ENCODE measurements at places on chromosomes 4 and X.
A peak's percentile ranks its signal among the peaks of the same experiment; 100 is the strongest.

DNA sequence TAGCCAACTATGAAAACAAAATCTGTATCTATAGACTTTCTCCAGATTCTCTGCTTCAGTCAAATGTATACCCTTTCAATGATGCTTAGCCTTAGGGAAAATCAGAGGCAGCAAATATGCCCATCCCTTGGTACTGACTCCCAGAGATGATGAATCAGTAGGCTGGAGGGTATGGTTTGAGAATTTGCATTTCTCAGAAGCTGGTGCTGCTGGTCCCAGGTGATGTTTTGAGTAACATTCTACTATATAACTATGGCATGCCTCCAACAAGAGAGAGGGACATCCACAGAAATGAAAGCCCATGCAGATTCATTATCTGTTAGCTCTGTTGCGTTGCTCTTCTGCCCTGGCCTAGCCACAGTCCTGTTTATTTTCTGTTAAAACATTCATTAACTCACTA, 13.6 kb downstream of the TNIP3 start:
- DNase-seq = no peak
- no peak overlapping the region for H3K27ac ChIP-seq
- no peaks in the 10 kb centered on the region for H3K27me3 ChIP-seq
- H3K4me1 ChIP-seq = peaks cover 31% of the 10 kb centered on the region

- H3K27ac ChIP-seq = no peak overlapping the region
- no peaks in the 10 kb centered on the region for H3K36me3 ChIP-seq
- DNase-seq = no peak
These were observed 314.7 kb downstream of the LDB2 start for GRCh38 chr4:16583764-16584163.

- DNase-seq = no peak
- H3K4me3 ChIP-seq = no peak overlapping the region
- H3K36me3 ChIP-seq = no peaks in the 10 kb centered on the region
- H3K27ac ChIP-seq = no peak overlapping the region
These were observed 46.1 kb downstream of the CNOT6L start for GRCh38 chr4:77773101-77773500.

GRCh38 chr4:138473339-138473738, 231.2 kb upstream of the SLC7A11 start:
- no peak overlapping the region for H3K27ac ChIP-seq
- no peak for DNase-seq
- no peaks in the 10 kb centered on the region for H3K4me1 ChIP-seq
- no peaks in the 10 kb centered on the region for H3K36me3 ChIP-seq
- no peak overlapping the region for H3K4me3 ChIP-seq
- no peaks in the 10 kb centered on the region for H3K27me3 ChIP-seq

- peak overlapping the region; percentile 32 for H3K27ac ChIP-seq
- no peaks in the 10 kb centered on the region for H3K36me3 ChIP-seq
- H3K4me1 ChIP-seq = peaks cover 20% of the 10 kb centered on the region
- H3K27me3 ChIP-seq = no peaks in the 10 kb centered on the region
- H3K4me3 ChIP-seq = no peak overlapping the region
- peak; percentile 66 for DNase-seq
These were observed 213.8 kb upstream of the FGF13 start for GRCh38 chrX:138925330-138925729.

DNA sequence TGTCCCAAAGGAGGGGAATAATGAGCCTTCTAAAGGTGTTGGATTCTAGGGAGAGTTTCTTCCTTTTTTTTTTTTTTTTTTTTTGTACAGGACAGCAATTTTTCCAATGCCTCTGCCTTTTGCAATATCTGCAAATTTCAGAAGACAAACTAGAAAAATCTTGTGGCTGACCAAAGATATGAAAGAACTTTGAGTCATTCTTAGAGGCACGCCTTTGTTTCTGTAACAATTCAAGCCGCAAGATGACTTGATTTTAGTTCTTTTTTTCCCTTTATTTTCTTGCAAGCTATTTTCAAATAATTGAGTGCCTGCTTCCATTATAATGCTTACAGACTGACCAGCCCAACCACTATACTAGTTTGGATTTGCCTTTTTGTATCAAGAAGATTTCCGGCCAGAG, 47.6 kb upstream of the UXT start:
- no peaks in the 10 kb centered on the region for H3K4me1 ChIP-seq
- no peaks in the 10 kb centered on the region for H3K36me3 ChIP-seq
- DNase-seq = no peak
- no peak overlapping the region for H3K27ac ChIP-seq
- no peak overlapping the region for H3K4me3 ChIP-seq

DNA sequence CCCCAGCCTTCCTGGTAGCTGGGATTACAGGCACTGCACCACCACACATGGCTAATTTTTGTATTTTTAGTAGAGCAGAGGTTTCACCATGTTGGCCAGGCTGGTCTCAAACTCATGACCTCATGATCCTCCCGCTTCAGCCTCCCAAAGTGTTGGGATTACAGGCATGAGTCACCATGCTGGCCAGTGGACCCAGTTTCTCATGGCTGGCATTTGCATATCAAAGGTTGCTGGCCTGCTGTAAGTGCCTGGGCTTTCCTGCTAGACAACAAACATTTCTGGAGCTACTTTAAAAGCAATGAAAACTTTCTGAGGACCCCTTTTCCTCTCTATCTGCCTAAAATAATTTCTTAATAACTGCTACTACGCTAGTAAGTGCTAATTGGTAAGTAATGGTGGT, 228.2 kb downstream of the PCDH10 start:
- H3K27me3 ChIP-seq = no peaks in the 10 kb centered on the region
- no peaks in the 10 kb centered on the region for H3K36me3 ChIP-seq
- H3K27ac ChIP-seq = no peak overlapping the region
- H3K4me1 ChIP-seq = no peaks in the 10 kb centered on the region
- no peak overlapping the region for H3K4me3 ChIP-seq
- DNase-seq = no peak

- H3K27ac ChIP-seq = no peak overlapping the region
- no peak for DNase-seq
- no peaks in the 10 kb centered on the region for H3K4me1 ChIP-seq
- no peaks in the 10 kb centered on the region for H3K36me3 ChIP-seq
These were observed 126.8 kb upstream of the CXorf66 start for GRCh38 chrX:140092121-140092520.

GRCh38 chr4:140052050-140052449, 101.9 kb downstream of the MAML3 start:
- H3K27ac ChIP-seq = no peak overlapping the region
- no peak overlapping the region for H3K4me3 ChIP-seq
- DNase-seq = peak; percentile 47
- H3K27me3 ChIP-seq = no peaks in the 10 kb centered on the region

DNA sequence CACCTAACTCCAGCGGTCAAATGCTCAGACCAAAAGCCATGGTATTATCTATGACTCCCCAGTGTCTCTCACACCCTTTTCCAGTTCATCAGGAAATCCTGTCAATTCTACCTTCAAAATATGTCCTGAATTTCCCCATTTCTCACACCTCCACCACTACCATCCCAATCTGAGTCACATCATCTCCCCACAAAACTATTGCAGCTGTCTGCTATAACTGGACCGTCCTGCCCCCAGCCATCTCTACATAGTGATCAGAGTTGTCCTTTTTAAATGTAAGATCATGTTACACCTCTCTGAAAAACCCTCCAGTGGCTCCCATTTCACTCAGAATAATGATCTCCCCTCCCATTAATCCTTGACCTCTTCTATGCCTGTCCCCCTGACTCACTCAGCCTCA, 6.8 kb upstream of the ODAPH start:
- no peak overlapping the region for H3K4me3 ChIP-seq
- H3K4me1 ChIP-seq = no peaks in the 10 kb centered on the region
- no peaks in the 10 kb centered on the region for H3K27me3 ChIP-seq

GRCh38 chr4:172393220-172393619, 580.0 kb downstream of the GALNTL6 start:
- no peaks in the 10 kb centered on the region for H3K27me3 ChIP-seq
- no peaks in the 10 kb centered on the region for H3K4me1 ChIP-seq
- no peak for DNase-seq
- H3K27ac ChIP-seq = no peak overlapping the region

DNA sequence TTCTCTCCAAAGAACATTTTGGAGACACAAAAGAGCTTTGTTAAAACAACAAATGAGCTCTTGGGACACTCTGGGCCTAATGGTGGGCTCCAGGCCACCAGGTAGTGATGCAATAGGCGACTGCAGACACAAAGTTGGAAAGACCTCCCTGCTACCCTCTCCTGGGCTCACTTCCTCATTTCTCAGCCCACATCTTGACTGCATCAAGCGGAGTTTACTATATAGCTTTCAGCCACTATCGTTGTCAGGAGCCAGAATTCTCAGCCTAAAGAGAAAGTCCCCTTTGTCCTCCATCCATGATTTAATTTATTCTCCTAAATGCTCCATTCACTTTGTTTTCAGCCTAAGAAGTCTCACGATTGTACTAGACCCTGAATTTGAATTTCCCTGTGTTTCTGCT, 114.9 kb downstream of the EFHC2 start:
- H3K27ac ChIP-seq = no peak overlapping the region
- no peaks in the 10 kb centered on the region for H3K27me3 ChIP-seq
- H3K36me3 ChIP-seq = no peaks in the 10 kb centered on the region
- H3K4me3 ChIP-seq = no peak overlapping the region

DNA sequence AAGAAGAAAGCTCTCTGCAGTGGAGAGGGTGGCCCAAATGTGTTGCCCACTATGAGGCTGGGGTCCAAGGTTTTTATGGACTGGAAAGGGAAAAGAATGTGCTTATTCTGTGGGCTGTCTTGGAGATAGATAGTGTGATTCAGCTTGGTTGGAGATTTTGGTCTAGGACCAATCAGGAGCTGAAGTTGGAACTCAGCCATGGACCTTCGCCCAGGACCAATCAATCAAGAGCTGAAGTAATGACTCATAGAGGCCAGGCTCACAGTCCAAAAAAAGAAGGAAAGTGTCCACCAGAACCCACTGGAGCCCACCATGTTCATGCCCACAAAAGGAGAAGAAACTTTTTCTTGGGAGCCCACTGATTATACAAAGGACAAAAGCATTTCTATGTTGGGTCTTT, 369.5 kb downstream of the UBE2NL start:
- no peaks in the 10 kb centered on the region for H3K27me3 ChIP-seq
- H3K4me3 ChIP-seq = no peak overlapping the region
- DNase-seq = no peak
- no peak overlapping the region for H3K27ac ChIP-seq
- H3K36me3 ChIP-seq = no peaks in the 10 kb centered on the region
- no peaks in the 10 kb centered on the region for H3K4me1 ChIP-seq

DNA sequence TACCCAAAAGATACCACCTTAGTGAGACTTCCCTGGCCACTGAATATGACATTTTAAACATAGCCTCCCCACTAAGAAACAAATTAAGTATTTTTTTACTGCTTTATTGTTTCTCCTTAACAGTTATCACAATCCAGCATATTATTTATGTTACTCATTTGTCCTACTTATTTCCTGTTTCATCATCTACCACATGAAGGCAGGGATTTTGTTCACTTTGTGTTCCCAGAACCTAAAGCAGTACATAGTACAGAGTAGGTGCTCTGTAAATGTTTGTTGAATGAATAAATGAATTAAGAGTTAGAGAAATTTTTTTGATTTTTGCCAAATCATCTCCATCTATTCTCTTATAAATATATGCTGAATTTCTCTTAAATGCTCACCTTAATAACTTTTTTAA, 318.4 kb upstream of the GIMD1 start:
- H3K4me3 ChIP-seq = no peak overlapping the region
- no peaks in the 10 kb centered on the region for H3K27me3 ChIP-seq
- no peak for DNase-seq
- no peaks in the 10 kb centered on the region for H3K36me3 ChIP-seq
- H3K27ac ChIP-seq = no peak overlapping the region

GRCh38 chr4:21512353-21512752, 436.2 kb downstream of the KCNIP4 start:
- H3K27me3 ChIP-seq = no peaks in the 10 kb centered on the region
- no peaks in the 10 kb centered on the region for H3K4me1 ChIP-seq
- DNase-seq = peak; percentile 48
- no peak overlapping the region for H3K27ac ChIP-seq
- H3K4me3 ChIP-seq = no peak overlapping the region
- no peaks in the 10 kb centered on the region for H3K36me3 ChIP-seq

GRCh38 chrX:38233891-38234667, 13.4 kb upstream of the SRPX start:
- no peak overlapping the region for H3K27ac ChIP-seq
- no peak overlapping the region for H3K4me3 ChIP-seq
- H3K27me3 ChIP-seq = no peaks in the 10 kb centered on the region

- no peak overlapping the region for H3K4me3 ChIP-seq
- DNase-seq = peak; percentile 80
- no peaks in the 10 kb centered on the region for H3K36me3 ChIP-seq
- H3K4me1 ChIP-seq = peaks cover 4% of the 10 kb centered on the region
These were observed 56.0 kb downstream of the SPRY1 start for GRCh38 chr4:123452616-123453015.

DNA sequence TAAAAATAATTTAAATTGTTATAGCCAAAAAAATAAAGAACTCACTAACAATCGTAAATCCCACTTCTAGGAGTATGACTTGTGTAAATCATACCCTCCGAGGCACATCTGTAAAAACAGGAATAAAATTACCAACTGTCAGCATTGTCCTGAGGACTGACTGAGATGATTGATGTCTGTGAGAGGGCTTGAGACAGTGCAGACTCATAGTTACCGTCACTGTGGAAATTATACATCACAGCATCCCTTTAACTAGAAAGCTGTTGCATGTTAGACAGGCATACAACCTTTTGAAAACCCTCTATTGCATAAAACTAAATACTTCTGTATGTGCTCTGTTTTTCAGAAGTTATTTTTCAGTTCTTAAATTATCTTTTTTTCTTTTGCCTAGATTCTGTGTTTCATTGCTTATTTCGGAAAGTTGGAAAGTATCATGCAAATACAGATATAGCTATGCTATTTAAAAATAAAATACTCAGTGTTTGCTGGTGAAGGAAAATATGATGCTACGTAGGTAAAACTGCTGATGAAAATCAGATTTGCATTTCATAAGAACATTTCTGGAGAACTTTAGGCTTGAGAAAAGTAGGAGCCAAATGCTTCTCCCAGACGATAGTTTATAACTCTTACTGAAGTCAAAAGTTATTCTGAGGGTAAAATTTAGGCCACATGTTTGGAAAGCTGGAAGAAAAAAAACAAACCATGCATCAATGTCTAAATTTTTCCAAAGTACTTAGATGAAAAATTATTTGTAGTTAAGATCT, 13.6 kb upstream of the RBPJ start:
- DNase-seq = no peak
- H3K27ac ChIP-seq = no peak overlapping the region
- H3K4me3 ChIP-seq = no peak overlapping the region
- no peaks in the 10 kb centered on the region for H3K4me1 ChIP-seq
- H3K36me3 ChIP-seq = no peaks in the 10 kb centered on the region

DNA sequence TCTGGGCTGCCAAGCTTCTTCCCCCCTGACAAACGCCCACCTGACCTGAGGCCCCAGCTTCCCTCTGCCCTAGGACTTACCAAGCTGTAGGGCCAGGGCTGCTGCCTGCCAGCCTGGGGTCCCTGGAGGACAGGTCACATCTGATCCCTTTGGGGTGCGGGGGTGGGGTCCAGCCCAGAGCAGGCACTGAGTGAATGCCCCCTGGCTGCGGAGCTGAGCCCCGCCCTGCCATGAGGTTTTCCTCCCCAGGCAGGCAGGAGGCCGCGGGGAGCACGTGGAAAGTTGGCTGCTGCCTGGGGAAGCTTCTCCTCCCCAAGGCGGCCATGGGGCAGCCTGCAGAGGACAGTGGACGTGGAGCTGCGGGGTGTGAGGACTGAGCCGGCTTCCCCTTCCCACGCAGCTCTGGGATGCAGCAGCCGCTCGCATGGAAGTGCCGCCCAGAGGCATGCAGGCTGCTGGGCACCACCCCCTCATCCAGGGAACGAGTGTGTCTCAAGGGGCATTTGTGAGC, 37.0 kb downstream of the HTRA3 start:
- H3K4me3 ChIP-seq = no peak overlapping the region
- no peak overlapping the region for H3K27ac ChIP-seq
- no peaks in the 10 kb centered on the region for H3K36me3 ChIP-seq
- no peaks in the 10 kb centered on the region for H3K27me3 ChIP-seq
- DNase-seq = no peak

Measured in A673 (cell line).